ENCODE measurements at places on chromosomes 5 and 9.

DNA sequence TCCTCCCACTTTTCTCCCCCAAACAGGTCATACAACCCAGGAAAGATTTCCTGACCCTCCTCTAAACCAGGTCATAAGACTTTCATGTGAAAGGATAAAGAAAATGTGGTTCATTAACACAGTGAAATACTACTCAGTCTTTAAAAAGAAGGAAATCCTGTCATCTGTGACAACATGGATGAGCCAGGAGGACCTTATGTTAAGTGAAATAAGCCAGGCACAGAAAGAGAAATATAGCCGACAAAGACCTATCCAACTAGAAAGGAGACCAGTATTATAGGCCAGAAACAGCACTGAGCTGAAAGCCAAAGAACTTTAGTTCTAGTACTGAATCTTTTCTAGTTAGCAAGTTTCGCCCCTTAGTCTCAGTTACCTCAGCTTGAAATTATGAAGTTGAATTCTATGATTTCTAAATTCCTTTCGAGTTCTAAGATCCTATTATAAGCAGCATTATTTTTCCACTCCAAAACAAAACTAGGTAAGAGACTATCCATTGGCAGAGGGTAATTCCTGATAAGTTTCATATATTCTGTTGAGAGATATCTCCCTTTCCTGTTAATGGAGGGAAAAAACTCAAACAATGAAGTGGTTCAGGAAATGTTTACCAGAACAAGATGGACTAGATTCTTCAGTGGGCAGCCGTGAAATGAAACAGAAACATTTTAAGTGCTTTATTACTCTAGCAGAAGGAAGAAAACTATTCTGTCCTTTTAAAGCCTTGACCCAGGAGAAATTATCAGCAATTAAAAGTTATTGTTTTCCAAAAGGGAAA lies 42.5 kb downstream of the GNA14 start:
- DNase-seq, result no peak

DNA sequence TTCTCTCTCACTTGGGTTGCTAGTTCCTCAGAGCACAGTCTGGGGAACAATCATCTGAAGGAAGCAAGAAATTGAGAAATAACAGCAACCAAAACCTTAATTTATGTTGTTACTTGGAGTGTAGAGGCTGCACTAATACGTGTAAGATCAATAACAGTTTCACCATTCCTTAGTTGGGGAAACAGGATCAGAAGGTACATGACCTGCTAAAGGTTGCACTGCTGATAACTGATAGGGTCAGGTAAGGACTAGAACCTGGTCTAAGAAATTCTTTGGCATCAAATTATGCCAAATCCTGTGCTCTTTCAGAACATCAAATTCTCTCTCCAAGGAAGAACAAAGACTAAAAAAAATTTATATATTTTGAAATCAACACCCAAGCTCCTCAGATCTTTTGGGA lies 278.6 kb upstream of the C9orf72 start:
- no peak for DNase-seq

DNA sequence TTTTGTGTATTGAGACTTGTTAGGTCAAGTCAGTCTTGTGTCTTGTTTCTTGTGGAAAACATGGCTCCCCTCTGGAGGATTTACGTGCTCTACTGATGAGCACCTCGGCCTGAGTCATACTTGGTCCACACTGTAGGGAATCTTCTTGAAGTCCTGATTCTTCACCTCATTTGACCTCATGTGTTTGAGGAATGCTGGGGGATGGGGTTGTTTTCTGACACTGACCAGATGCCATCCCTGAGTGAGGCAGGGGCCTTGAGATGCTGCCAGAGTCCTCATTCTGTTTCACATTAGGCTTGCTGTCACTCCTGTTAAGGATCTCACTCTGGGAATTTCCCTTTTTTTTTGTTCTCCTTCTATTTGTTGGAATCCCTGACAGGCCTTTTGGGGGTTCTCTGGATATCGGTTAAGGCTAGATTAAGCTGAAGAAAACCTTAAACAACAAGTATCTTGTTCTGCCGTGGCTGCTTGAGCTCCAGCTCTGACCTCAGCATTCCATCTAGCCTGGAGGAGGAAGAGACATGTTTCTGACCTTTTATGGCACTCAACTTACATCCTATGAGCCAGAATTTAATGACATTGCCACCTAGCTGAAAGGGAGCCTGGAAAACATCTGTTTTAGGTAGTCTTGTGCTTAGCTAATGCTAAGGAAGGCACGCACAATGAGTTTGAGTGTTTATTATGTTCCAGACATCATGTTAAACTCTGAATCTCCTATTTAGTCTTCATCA lies 20.6 kb downstream of the TCOF1 start:
- no peak for DNase-seq

GRCh38 chr5:98975682-98976407 lies 47.0 kb upstream of the CHD1 start:
- DNase-seq, result no peak

DNA sequence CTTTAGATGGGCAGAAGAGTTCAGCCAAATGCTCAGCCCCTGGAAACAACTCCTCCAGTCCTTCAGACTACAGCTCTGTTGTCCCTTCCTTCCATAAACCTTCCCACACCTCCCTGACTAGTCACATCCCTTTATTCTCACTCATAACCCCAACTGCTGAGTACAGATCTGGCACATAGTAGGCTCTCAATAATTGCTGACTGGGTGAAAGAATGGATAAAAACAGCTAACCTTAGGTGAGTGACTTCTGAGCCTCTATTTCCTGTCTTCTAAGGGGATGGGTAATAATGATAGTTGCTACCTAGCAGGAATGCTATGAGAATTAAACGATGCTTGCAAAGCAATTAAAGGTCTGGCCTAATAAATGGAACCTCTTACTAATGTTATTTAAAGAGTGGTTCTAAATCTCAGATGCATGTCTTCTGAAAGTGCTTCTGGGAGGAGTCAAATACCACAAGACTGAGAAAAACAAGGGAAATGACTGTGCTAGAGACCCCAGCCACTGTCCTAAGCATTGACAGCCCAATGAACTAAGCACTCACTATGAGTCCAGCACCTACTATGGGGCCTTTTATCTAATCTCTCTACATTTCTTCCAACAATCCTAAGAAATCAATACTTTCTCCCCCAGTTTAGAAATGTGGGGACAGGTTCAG lies 2.5 kb upstream of the NR6A1 start:
- no peak for DNase-seq
